ENCODE measurements at places on chromosomes 12 and 14. TPM values are rescaled to one million over a fixed set of nuclear protein-coding genes. Genes with fewer than 3 reads are reported as not detected.

ARHGAP9 gene
- 8.0 TPM for total RNA-seq

UBR7 gene
- total RNA-seq: 21.7 TPM

ITFG2 gene
- total RNA-seq: 57.3 TPM

SPTB gene
- total RNA-seq: 0.36 TPM

ANAPC7 gene
- total RNA-seq: 50.7 TPM

DNA sequence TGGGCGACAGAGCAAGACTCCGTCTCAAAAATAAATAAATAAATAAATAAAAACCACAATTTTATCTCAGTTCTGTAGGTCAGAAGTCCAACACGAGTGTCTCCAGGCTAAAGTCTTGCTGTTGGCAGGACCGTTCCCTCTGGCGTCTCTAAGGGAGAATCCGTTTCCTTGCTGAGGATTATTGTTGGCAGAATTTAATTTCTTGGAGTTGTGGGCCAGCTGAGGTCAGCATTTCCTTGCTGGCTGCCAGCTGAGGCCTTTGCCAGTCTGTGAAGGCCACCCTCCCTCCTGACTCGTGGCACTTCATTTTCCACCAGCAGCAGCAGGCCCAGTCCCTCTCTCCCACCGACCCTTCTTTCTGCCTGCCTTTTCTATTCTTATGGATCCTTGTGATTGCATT lies 17.2 kb downstream of the PSMC1 start:
- no peaks in the 10 kb centered on the region for H3K36me3 ChIP-seq
- no peak overlapping the region for H3K4me3 ChIP-seq
- no peak overlapping the region for H3K27ac ChIP-seq
- no peaks in the 10 kb centered on the region for H3K27me3 ChIP-seq
- peaks cover 2% of the 10 kb centered on the region for H3K4me1 ChIP-seq

NANOG gene
- not detected for total RNA-seq

SNRNP35 gene
- total RNA-seq: 14.4 TPM

RGS6 gene
- total RNA-seq: 2.0 TPM

ETFBKMT gene
- total RNA-seq: 5.5 TPM

- no peaks in the 10 kb centered on the region for H3K36me3 ChIP-seq
- no peaks in the 10 kb centered on the region for H3K4me1 ChIP-seq
- H3K4me3 ChIP-seq: no peak overlapping the region
- no peak overlapping the region for H3K27ac ChIP-seq
Observed at GRCh38 chr12:100913872-100914592, 119.5 kb downstream of the ANO4 start.

DNA sequence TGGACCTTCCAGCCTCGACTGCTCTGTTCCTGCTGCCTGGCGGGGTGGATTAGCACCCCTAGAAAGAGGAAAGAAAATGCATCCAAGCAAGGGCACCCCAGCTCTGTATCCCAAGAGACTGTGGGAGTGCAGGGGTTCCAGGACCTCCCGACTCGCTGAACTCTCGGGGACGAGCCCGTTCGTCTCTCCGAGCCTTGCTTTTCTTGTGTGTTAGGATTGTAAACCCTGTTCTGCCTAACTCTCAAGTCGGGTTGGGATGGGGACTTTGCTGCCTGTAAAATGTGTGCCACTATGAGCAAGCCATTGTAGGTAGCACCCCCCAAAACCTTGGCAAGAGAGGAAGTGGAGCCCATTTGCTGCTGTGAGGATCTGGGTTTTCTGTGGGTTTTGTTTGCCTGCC lies 73.2 kb upstream of the VRK1 start:
- H3K27ac ChIP-seq: no peak overlapping the region
- no peaks in the 10 kb centered on the region for H3K4me1 ChIP-seq
- no peaks in the 10 kb centered on the region for H3K27me3 ChIP-seq
- DNase-seq: no peak

DNA sequence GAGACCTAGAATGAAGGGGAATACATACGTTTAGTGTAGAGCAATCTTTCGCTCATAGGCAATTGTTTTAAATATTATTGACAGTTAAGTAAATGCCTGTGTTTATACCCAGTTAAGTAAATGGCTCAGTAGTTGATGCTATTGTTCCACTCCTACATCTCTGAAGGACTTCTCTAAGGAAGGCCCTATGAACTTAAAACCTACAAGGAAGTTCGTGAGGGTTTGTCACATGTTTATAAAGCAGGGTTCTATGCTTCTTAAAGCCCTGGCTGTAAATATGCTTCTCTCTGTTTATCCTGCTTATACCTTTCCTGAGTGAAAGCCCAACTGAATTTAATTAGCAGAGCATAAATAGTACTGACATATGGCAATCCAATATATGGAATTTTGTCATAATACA lies 282.1 kb upstream of the NPAS3 start:
- H3K27me3 ChIP-seq: no peaks in the 10 kb centered on the region
- H3K4me3 ChIP-seq: no peak overlapping the region
- H3K36me3 ChIP-seq: no peaks in the 10 kb centered on the region
- peaks cover 1% of the 10 kb centered on the region for H3K4me1 ChIP-seq
- no peak for DNase-seq

DNA sequence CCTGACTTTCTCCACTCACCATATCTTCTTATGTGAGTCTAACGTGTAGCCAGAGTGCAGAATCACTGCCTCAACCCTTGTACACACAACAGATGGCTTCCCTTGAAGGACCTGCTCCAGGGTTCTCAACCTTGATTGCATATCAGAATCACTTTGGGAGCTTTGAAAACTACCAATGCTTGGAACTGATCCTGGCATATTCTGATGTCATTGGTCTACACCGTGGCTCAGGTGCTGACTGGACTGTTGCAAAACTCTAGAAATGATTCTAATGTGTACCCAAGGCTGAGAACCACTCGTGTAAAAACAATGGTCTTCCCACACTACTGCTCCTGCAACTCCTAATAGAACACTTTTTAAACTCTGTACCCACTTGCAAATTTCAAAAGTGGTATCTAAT lies 18.5 kb downstream of the TMEM132D start:
- H3K27me3 ChIP-seq: no peaks in the 10 kb centered on the region
- H3K4me3 ChIP-seq: no peak overlapping the region
- H3K27ac ChIP-seq: no peak overlapping the region

HAL gene
- 0.99 TPM for total RNA-seq

CD4 gene
- 11.4 TPM for total RNA-seq

PTPRQ gene
- 0.30 TPM for total RNA-seq

DNA sequence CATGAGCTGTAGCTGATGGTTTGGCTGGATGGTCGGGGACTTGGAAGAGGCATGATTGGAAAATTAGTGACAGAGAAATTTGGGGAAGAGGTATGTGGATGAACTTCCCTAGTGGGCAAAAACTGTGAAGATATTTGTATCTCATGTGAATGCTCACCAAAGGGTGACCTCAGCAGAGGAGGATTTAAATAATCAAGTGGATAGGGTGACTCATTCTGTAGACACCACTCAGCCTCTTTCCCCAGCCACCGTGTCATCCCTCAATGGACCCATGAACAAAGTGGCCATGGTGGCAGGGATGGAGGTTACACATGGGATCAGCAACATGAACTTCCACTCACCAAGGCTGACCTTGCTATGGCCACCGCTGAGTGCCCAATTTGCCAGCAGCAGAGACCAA lies 60.8 kb upstream of the KRAS start:
- no peaks in the 10 kb centered on the region for H3K4me1 ChIP-seq
- no peak overlapping the region for H3K27ac ChIP-seq
- no peaks in the 10 kb centered on the region for H3K36me3 ChIP-seq
- no peaks in the 10 kb centered on the region for H3K27me3 ChIP-seq

- no peaks in the 10 kb centered on the region for H3K4me1 ChIP-seq
- H3K27ac ChIP-seq: no peak overlapping the region
- no peaks in the 10 kb centered on the region for H3K27me3 ChIP-seq
- no peak for DNase-seq
- no peaks in the 10 kb centered on the region for H3K36me3 ChIP-seq
Observed at GRCh38 chr14:86672080-86672479, 1142.1 kb downstream of the FLRT2 start.

TAS2R7 gene
- total RNA-seq: not detected

DNA sequence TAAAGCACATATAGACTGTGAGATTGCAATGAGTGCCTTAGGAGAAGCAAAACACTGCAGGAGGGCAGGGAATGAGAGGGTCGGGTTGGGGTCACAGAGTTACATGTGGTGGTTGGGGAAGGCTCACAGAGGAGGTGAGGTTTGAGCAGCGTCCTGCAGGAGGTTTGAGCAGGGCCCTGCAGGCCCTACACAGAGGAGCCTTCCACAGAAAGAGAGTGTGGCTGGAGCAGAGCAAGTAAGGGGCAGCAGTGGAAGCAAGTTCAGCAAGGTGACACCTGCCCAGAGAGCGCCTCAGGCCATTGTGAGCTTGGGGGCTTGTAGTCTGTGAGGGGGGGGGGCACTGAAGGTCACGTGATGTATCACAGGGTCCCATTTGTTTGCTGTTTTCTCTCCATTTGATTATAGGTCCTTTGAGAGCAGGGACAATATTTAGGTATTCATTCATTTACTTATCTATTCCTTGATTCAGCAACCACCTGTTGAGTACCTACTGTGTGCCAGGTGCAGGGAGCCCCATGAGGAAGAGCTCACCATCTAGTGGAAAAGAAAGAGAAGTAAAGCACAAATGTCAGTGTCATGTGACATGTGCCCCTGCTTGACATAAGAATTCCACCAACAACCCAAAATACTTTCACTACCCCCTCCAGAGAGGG lies 56.6 kb downstream of the GALNT16 start:
- no peaks in the 10 kb centered on the region for H3K27me3 ChIP-seq
- H3K27ac ChIP-seq: no peak overlapping the region
- DNase-seq: peak; percentile 9
- peaks cover 2% of the 10 kb centered on the region for H3K4me1 ChIP-seq

GRCh38 chr12:55636853-55637252 lies at the start of gene OR10P1:
Gene OR10P1 (plus strand): TSS chr12:55636892. CDS start chr12:55636892, 0 bp downstream.
- no peak within 1 kb of the TSS for H3K4me3 ChIP-seq
- no peaks in the 10 kb centered on the region for H3K4me1 ChIP-seq
- DNase-seq: no peak

DNA sequence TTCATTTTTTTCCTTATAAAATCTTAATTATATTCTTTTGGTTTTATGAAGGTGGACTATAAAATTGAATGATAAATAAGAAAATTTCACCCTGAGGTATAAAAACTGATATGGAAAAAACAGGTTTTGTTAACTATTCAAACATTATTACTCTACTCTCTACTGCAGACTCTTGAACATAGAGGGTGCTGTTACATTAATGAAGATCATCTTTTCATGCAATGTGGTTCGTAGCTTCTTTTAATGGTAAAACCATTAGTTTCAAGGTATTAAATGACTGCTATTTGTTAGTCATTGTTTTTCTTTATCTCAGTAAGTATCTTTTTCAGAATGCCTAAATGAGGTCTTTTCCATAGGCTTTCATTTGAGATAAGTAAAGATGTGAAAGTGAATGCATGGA lies 510.4 kb downstream of the SLC16A7 start:
- H3K4me3 ChIP-seq: no peak overlapping the region
- H3K27me3 ChIP-seq: no peaks in the 10 kb centered on the region
- no peak for DNase-seq
- H3K27ac ChIP-seq: no peak overlapping the region
- no peaks in the 10 kb centered on the region for H3K4me1 ChIP-seq

DNA sequence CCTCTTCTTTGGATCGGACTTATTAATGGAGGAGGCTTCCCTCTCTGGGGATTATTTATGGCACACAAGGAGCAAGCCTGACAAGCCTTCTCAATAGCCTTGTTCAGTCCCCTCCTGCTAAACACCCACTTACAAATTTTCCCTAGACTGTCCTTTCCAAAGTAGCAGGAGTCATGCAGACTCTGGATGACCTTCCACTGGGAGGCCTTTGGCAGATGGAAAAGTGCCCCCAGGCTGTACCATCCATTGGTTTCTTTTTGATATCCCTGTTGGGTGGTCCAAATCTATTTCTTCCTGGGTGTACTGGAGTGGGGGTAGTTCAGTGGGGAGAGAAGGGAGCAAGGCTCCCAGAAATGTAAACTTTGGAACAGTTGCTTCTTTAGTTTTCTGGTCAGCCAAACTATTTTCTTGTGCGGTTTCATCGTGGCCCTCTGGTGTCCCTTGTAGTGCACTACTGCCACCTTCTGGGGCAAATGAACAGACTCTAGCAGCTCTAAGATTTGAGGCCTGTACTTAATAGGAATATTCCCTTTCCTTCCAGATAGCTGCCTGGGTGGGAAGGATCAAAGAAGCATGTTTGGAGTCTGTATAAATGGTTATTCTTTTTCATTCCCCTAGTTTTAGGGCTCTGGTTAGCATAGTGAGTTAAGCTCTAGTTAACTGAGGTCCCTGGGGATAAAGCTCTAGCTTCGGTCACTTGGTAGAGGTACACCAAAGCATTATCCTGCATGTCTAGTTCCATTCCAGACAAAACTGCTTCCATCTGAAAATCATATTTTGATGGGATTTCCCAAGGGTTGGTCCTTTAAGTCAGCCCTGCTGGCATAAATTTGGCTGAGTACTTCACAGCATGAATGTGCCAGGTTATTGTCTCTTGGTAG lies 409.5 kb downstream of the SLC6A15 start:
- no peak overlapping the region for H3K4me3 ChIP-seq
- H3K27ac ChIP-seq: no peak overlapping the region
- no peaks in the 10 kb centered on the region for H3K36me3 ChIP-seq
- H3K27me3 ChIP-seq: no peaks in the 10 kb centered on the region

RACGAP1 gene
- 4.8 TPM for total RNA-seq

OTX2 gene
- not detected for total RNA-seq

PPP1R36 gene
- total RNA-seq: not detected

DNA sequence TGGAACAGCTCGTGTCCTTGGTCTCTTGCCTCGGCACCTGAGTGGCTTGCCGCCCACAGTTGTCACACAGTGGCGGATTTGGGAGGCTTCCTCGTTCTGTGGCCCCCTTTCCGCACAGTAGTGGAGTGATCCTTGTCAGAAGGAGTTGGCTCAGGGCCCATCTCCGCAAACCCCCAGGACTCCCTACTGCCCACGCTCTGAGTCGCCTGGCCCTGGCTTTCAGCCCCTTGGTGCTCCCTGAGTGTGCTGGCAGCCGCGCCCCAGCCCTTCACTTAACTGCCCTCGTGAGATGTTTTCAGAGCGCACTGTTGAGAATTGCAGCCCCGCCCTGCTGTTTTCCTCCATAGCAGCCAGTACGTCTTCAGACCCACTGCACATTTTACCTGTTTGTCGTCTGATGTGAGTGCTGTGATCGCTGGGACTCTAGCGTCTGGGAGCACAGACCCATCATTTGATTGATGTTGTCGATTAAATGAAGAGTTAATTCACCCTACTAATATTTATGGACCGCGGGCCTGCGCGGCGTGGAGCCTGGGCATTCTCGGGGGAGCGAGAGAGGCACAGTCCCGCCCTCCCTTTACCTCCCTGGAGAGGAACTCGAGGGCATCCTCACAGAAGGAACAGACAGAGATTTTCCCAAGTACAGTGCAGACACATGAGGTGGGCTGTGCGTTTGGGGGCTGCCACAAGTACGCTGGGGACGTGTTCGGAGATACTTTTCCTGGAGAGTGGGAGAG lies 91.8 kb downstream of the DDX51 start:
- H3K27ac ChIP-seq: no peak overlapping the region
- H3K4me3 ChIP-seq: no peak overlapping the region
- DNase-seq: no peak

- no peaks in the 10 kb centered on the region for H3K36me3 ChIP-seq
- H3K4me1 ChIP-seq: peaks cover 2% of the 10 kb centered on the region
- H3K27ac ChIP-seq: no peak overlapping the region
- no peak for DNase-seq
- H3K4me3 ChIP-seq: no peak overlapping the region
Observed at GRCh38 chr12:124869059-124869665, 5.5 kb upstream of the SCARB1 start.
